Lung (tissue), 17 donors: ENCODE measurements at places on chromosomes 7 and 10. TPM values are rescaled to one million over a fixed set of nuclear protein-coding genes. Genes with fewer than 3 reads are reported as not detected.

The TRIM24 gene
- polyA plus RNA-seq: 14.4 TPM

GRCh38 chr10:44981172-44982113, 2.8 kb upstream of the DEPP1 start:
- no peak for DNase-seq

DNA sequence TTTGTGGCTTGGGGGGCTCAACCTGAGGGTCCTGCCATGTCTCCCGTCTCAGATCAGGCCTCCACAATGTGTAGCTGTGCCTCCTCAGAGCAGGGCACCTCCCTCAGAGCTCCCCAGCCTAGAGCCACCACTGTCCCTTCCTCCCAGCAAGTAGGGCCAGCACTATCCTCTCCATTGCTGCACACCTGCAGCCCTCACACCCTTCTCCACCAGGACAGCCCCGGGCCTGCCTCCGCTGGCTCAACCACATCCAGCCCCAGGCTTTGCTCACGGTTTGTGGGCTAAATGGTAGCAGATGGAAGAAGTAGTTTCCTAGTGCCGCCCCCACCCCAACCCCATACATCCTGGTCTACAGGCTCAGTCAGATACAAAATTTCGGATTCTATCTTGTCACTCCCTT, 10.1 kb downstream of the NFKB2 start:
- no peak for DNase-seq

DNA sequence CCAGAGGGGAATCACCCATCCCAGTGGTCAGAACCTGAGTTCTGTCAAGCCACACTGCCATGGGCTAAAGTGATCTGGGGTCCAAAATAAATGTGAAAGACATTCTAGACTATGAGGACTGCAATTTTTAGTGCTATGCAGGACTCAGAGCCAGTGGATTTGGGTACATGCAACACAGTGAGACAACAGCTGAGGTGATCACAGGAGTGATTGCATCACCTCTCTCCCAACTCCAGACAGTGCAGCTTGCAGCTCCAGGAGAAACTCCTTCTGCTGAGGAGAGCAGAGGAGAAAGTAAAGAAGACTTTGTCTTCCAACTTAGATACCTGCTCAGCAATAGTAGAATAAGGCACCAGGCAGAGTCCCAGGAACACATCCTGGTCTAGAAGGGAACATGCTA, 682.0 kb upstream of the POT1 start:
- no peak for DNase-seq

- DNase-seq: no peak
Observed at GRCh38 chr10:18735711-18736110, 76.5 kb downstream of the ARL5B start.

DNA sequence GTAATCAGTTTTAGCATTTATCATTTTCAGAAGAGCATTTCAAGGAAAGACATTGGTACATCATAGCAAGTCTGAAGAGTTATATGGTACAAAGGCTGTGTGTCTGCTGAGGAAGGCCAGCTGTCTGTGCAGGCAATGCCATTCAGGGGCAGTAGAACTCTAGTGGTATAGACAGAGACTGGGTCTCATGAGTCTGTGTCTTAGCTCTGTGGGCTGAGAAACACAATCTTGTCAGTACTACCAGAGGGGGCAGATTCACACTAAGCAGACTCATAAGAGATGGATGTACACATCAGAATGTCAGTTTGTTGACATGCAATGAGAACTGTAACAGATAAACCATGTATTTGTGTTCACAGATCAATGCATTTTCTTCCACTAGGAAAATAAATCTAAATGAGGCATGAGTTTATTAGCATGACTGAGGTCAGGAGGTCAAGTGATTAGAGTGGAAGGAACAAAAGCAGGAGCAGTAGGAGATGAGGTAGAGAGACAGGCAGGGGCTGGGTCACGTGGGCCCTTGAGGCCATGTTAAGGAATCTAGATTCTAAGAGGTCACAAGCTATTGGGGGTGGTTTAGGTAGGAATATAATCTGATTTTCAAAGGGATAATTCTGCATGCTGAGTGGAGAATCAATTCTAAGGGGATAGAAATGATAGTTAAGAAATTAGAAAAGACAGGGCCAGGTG, 7.5 kb upstream of the GGCT start:
- DNase-seq: no peak

The ALOX5 gene
- polyA plus RNA-seq: 270 TPM

- peak; percentile 71 for DNase-seq
Observed at GRCh38 chr7:152435384-152436110, at the start of gene KMT2C. Gene KMT2C, minus strand, starts transcription at chr7:152436003. Its CDS starts 217 bp downstream, at chr7:152435786.

GRCh38 chr7:70142247-70142932, 544.1 kb downstream of the AUTS2 start:
- no peak for DNase-seq

DNA sequence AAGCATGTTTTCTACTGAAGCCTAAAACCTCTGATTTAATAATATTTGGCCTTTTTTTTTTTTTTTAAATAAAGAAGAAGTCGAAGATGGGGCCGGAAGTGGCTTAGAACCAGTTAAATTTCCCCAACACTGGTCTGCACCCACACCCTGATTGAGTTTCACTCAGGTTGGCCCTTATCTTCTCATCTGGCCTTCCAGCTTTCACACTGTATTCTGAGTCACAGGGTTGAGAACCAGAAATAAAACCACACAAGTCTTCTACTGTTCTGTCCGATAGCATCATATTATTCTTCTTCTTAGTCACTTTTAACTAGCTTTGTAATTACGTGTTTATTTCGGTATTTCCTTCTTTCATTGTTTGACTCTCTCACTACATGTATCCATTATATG, 9.9 kb downstream of the ZNF365 start:
- DNase-seq: peak; percentile 39

- DNase-seq: peak; percentile 47
Observed at GRCh38 chr7:2607122-2607922, 24.5 kb upstream of the TTYH3 start.

- no peak for DNase-seq
Observed at GRCh38 chr10:20004087-20004523, 187.9 kb downstream of the PLXDC2 start.

- no peak for DNase-seq
Observed at GRCh38 chr7:43302773-43303460, 190.5 kb downstream of the HECW1 start.

The MALRD1 gene
- 2.6 TPM for polyA plus RNA-seq
